Pancreas (tissue), 10 donors: ENCODE measurements at places on chromosomes 7 and 10.

DNA sequence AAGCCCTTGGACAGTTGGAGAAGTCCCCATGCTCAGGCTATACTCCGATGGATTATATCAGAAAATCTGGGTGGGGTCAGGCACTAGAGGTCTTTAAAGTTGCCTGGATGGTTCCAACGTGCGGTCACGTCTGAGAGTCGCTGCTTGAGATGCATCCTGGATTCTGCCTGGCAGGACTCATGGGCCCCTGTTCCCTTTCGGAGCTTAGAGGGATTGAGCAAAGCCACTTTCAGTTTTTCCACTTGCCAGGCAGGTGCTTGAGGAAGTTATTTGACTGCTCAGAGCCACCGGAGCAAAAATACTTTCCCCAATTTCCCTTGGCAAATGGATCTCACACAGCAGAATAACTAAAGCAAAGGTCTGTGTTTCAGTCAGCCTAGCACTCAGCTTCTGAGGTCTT lies 129.1 kb downstream of the GALNT17 start:
- no peak for DNase-seq

DNA sequence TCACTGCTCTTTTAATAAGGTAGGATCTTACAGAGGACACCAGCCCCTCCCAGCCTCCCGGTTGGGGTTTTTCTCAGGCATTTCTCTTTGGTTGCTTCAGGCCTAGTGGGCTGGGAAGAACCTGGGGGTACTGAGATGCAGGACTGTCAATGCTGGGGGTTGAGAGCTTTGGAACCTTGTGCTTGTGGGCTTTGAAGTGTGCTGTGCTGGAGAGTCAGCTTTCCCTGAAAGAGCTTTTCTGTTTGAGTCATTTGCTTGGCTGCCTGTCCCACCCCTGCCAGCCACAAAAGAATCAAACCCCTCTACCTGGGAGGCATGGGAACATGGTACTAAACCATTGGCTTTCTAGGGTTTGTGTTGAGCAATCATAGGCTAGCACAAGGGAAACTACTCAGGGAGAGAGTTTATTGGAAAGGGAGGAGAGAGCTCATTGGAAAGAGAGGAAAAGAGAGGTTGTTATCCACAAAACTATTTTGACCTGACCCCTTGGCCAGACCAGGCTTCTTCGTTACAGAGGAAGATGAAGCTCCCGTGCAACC lies 1.4 kb downstream of the SCD start:
- DNase-seq: no peak

- peak; percentile 47 for DNase-seq
These were observed 26.6 kb downstream of the GET4 start for GRCh38 chr7:902996-903395.

GRCh38 chr7:23267357-23267756 lies 20.8 kb downstream of the GPNMB start:
- no peak for DNase-seq

GRCh38 chr10:4241724-4242345 lies 456.8 kb upstream of the KLF6 start:
- no peak for DNase-seq

DNA sequence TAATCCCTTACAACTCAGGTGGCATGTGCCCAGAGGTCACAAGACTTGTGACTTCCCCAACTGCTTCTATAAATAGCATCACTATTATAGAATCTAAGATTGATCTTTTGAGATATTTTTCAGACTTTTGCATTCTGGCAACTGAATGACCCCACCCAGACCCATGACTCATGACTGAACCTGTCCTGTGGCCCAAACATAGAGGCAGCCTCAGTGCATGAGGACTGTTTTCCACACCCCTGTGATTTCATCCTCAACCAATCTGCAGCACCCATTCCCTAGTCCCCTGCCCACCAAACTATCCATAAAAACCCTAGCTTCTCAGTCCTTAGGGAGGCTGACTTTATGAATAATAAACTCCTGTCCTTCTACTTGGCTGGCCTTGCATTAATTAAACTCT lies 84.5 kb downstream of the MICU1 start:
- no peak for DNase-seq

- DNase-seq: no peak
These were observed 165.5 kb upstream of the SMIM30 start for GRCh38 chr7:113283861-113284260.

DNA sequence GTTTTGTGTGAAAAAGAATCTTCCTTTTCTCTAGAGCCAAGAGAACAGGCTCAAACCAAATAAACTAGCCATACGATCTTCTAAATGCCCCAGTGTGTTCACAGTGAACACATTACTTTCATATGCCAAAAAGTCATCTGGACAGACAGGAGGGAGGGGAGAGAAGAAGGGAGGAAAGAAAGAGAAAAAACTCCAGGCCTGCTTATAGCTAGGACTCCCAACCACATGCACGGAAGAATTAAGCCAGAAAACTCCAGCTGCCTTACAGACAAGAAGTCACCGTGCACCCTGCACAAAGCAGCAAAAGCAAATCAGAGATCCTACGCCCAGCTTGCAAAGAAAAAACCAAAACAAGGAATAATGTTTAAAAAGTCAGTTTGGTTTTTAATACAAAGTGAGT lies 34.3 kb downstream of the SNX8 start:
- DNase-seq: no peak

DNA sequence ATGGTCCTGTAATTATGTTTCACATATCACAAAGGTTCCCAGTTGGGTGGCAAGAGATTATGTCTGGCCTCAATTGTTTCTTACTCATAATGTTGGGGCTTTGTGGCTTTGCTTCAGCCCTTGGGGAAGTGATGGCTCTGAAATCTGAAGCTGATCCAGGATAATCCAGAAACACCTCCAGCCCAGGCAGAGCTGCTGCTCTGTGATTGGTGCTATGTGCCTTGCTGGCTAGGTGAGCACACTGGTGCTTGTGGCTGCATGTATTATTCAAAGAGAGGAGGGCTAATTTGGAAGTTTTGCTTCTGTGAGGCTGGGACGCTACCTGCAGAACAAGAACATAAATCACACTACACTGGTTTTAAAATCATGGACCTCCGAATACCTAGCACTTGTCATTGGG lies 346.6 kb upstream of the MGMT start:
- DNase-seq: no peak

DNA sequence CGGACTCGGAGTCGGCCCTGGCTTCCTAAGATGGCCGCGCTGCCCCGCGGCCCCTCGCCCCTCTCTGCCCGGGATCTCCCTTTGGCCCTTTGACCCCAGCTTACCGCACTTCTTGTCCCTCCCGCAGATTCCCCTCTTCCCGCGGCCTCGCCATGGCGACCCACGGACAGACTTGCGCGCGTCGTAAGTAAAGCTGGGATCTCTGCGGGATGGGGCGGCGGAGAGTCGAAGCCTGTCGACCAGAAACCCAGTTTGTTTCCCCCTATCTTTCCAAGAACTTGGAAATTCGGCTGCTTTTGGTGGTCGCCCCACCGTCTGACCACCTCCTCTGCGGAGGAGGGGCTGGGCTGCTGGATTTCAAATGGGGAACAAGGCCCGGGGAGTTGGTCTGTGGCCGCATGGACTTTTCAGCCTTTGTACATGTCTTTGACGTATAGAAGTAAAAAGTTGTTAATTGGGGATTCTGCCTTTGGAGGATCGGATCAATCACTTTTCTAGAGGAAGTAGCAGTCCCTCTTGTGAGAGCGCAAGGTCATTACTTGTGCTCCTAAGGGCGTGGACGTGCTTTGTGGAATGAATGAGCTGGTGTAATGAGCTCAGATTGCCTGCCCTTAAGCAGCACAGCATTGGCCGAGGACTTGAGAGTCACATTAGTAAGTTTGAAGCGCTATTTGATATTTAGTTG lies 553 bp downstream of the VDAC2 start:
- no peak for DNase-seq
